ENCODE measurements at places on chromosomes 12 and 14.

- no peak for DNase-seq
These were observed 293.5 kb upstream of the RTL1 start for GRCh38 chr14:101196795-101197590.

DNA sequence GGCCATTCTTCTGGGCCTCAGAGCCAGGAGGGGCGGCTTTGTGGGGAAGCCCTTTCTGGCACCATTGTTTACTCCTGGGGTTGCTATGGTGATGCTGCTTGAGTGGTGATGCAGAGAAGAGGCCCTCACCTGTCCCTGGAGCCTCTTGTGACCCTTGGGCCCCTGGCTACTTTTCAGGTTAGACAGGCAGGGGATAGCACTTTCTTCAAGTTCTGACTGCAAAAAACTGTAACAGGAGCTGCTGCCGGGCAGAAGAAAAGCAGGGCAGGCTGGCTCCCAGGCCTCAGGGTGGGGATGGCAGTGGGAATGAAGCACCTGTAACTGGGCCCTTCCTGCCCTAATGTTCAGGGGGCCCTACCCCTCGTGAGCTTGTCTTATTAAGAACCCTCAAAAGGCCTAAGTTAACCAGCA, at the start of gene TEX52:
TEX52 (minus strand) TSS at position 19 of the 411 bp plus-strand sequence; CDS start at position 6, 13 bp downstream.
- DNase-seq, result no peak

DNA sequence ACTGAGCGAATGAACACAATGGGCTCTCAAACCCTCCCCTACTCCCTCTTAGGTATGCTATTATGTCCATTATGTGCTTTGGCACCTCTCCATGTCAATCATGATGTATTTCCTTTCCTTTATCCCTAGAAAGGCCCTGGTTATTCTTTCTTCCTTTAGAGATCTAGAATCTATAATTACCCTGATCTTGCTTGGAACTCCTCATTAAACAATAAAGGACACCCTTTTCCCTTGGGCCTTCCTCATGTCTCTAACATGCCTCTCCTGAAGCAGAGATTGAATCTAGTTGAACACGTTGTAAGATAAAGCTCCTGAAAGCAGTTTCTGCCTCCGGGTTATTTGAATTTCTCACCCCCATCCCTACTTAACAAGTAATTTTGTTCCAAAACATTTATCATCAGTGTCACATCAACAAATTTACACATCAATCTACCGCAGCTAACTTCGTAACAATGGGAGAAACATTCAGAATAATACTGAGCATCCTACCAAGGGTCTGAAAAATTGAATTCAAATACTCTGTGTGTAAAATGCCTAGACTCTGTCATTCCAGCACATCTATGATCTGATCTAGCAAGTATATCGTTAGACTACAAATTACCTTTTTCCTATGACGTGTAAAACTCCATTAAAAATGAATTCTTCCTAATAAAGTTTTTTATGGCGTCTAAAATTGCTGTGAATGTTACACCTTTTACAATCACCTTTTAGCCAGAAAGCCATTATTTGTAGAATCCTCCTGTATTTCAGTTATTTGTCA, 5.4 kb downstream of the USP44 start:
- DNase-seq, result no peak

DNA sequence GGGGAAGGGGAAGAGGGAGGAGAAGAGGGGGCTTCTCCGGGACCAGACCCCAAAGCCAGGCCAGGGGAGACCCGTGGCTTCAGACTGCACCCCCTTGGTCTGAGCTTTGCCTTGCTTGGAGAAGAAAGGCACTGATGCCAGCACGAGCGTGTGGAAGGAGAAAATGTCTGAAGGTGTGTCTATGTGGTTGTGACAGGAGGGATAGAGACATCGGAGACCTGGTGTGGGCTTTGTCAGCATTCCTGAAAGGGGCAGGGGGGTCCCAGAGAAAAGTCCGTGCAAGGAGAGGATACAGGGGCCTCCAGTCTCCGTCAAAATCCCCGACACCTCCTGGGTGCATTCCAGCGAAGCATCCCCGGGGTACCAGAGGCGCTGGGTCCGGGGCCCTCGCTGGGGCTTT, 139.0 kb upstream of the LHX5 start:
- no peak for DNase-seq

GRCh38 chr14:64235652-64236640, 58.2 kb downstream of the ESR2 start:
- no peak for DNase-seq

DNA sequence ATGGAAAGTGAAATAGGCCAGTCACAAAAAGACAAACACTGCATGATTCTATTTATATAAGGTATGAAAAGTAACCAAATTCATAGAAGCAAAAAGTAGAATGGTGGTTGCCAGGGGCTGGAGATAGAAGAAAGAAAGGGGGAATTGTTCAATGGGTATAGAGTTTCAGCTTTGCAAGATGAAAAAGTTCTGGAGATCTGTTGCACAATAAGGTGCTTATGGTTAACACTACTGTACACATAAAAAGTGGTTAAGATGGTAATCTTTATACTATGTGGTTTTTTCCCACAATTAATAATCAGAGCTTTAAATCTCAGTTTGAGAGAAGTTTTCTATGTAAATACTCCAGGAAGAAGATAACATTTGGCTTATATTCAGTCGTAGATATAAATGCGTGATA, 73.4 kb downstream of the SLC38A4 start:
- DNase-seq, result no peak

- DNase-seq, result no peak
These were observed 29.2 kb upstream of the CRY1 start for GRCh38 chr12:107122452-107122958.

DNA sequence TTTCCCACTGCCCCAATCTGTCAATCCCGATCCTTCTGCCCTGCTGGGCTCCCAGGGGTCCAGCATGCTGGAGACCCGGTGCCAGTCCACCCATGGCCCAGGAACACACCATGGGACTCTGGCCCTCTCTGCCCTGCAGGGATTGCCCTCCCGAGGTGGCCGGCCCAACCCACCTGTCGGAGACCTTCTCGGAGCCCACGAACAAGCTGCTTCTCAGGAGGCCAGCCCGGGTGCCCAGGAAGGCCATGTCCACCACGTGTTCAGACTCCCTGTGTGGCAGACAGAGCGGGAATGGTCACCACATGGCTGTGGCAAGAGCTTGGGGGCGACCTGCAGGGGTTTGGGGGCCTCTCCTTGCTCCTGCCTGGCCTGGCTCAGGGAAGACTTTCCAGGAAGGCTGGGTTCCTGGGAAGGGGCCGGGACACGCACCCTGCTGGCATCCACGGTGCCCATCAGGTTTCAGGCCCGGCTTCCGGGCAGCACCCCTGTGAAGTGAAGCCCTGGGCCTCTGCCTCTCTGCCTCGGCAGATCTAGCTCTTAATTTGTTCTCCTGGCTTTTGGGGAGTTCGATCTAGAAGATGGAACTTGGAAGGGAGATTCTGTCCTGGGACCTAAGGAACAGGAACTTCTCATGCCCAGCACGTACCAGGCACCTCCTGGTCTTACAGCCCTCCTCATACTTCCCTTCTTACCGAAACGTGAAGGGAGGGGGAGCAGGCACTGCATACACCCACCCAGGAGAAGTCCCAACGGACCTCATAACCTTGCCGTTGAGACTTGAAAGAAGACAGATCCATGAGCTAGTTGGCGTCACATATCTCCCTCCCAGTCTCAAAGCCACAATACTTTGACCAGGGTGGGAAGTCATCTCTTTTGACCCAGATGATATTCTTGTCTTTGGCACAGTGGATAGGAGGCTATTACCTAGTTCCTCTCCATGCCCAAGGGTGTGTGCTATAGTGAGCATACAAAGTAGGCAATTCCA, 26.3 kb downstream of the LRTM2 start:
- no peak for DNase-seq

Measured in stimulated activated CD8-positive, alpha-beta memory T cell treated with anti-CD3 and anti-CD28 coated beads, Interleukin-7, amount 100 ng/mL, for 1 hour (primary cell).